ENCODE measurements at places on chromosomes 13 and 19. TPM values are rescaled to one million over a fixed set of nuclear protein-coding genes. Genes with fewer than 3 reads are reported as not detected.

Gene OSCAR
- total RNA-seq, result 0.26 TPM

Gene CABP5
- not detected for total RNA-seq

Gene C1QTNF9B
- total RNA-seq, result not detected

Gene PVR
- 19.1 TPM for total RNA-seq

Gene POU4F1
- 0.12 TPM for total RNA-seq

Gene MEX3D
- total RNA-seq, result 16.1 TPM

Gene CCDC169
- total RNA-seq, result 0.50 TPM

Gene CTXN1
- 2.0 TPM for total RNA-seq

Gene TMPRSS9
- total RNA-seq, result 0.09 TPM

Gene C19orf67
- 0.54 TPM for total RNA-seq

Gene UPK1A
- total RNA-seq, result 0.77 TPM

All from activated CD4-positive, alpha-beta T cell treated with anti-CD3 and anti-CD28 coated beads, Interleukin-2, amount 10 ng/mL, durations not matched to agents 24 days and 14 days (primary cell).